GM04504 (cell line): ENCODE measurements at places on chromosomes 6 and 20.

DNA sequence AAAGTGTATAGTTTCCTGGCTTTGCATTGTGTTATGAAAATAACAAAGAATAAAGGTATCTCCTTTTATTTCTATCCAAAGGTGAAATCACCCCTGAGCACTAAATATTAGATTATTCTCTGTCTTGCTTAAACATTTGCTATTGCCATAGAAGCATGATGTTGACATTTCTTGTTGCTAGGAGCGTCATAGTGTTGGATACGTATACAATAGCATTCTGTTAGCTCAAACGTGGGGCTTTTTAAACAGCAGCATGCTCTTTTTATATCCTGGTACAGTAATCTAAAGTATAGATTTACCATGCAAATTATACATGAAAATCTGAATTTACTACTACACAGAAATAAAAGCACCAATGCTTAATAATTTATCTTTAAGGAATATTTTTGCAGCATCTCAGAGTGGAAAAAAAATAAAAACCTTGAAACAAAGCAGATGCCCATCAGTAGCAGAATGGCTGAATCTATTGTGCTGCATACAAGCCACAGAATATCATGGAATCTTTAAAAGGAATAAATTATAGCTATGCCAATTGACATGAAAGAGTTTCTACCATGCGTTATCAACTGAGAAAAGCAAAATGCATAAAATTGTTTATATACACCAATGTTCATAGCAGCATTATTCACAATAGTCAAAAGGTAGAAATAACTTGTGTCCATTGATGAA lies 9.6 kb upstream of the HSF2 start:
- no peak for DNase-seq

- DNase-seq = no peak
These were observed 535 bp upstream of the CCDC170 start for GRCh38 chr6:151493161-151493803.

DNA sequence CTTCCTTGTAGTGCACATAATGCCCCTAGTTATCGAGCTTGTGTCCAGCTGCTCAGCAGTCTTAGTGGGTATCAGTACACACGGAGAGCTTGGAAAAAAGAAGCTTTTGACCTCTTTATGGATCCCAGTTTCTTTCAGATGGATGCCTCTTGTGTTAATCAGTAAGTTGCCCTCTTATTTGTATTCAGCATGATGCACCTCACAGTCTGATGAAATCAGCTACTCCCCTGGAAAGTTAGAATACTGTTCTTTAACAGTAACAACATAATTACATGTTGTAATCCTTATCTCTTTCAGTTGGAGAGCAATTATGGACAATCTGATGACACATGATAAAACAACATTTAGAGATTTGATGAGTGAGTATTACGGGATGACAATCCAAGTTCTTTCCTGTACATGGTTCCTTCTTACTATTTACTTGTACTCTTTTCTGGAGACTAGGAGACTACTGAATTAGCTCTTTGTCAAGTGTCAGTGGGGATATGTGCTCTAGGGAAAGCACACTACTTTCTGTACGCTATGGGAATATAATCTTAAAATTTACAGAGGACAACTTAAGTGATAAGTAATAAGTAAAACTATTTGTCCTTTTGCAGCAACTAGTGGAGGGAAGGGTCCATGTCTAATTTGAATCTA lies 39.1 kb downstream of the PGM3 start:
- DNase-seq = no peak

GRCh38 chr6:5150551-5151075 lies 65.5 kb downstream of the PPP1R3G start:
- DNase-seq = no peak

DNA sequence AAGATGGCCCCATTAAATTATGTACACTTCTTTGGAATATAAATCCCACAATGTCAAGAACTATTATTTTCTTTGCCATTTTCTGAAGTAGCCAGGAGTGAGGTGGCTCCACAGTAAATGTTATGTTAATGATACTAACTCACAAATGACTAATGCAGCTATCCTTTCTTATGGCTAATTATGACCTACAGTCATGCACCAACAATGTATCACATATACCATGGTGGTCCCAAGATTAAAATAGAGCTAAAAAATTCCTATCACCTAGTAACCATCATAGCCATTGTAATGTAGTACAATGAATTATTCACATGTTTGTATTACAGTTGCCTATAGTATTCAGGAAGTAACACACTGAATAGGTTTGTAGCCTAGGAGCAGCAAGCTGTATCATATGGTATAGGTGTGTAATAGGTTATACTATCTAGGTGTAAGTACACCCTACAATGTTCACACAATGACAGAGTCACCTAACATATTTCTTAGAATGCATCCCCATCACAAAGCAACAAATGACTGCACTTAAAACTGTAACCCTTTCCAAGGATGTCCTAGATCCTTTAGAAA lies 15.3 kb downstream of the ECHDC1 start:
- DNase-seq = no peak
